ENCODE measurements at places on chromosomes 7 and 10.

GRCh38 chr10:131843881-131844284 is 56.9 kb upstream of the PPP2R2D start:
- DNase-seq: no peak

DNA sequence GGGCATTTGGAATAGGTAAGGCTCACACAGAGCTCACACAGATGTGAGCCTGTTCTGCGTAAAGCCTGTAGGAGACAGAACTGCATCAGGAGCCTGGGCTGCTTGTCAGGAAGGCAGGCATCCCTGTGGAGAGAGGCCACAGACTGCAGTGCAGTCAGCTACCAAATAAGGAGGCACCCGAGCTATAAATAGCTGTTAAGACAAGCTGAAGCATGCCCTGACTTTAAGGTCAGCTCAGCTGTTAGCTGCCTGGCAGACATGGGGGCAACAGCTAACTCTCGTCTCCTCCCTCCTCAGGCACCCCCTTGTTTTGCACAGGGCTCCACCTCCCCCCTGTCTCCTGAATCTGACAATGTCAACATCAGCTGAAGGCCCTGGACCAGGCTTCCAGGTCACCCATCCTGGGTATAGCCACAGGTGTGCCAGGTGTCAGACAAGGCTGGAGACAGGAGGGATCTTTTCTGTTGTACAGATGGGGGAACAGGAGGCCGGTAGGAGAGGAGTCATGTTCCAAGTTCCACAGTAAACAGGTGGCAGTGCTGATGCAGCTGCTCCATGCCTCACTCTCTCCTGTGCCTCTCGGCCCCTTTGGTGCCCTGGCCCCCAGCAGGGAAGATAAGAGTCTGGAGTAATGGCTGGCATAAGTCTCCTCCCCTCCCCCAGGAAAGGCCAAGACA is 27.6 kb upstream of the MKRN1 start:
- no peak for DNase-seq

DNA sequence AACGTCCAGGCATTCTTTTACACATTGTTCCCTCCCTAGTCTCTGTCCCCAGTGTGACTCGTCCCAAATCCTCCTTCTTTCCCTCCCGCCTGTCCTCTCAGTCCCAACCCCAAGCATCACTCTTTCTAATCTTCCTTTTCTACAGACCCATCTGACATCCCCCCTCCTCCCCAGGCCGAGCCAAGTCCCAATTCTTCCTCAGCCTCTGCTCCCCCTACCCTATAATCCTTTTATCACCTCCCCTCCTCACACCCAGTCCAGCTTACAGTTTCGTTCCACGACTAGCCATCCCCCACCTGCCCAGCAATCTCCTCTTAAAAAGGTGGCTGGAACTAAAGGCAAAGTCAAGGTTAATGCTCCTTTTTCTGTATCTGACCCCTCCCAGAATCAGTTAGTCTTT is 95.1 kb downstream of the MACC1 start:
- DNase-seq: no peak

GRCh38 chr7:119283353-119283752 is 989.6 kb upstream of the KCND2 start:
- no peak for DNase-seq

GRCh38 chr7:157032128-157032527 is 21.7 kb upstream of the MNX1 start:
- no peak for DNase-seq

DNA sequence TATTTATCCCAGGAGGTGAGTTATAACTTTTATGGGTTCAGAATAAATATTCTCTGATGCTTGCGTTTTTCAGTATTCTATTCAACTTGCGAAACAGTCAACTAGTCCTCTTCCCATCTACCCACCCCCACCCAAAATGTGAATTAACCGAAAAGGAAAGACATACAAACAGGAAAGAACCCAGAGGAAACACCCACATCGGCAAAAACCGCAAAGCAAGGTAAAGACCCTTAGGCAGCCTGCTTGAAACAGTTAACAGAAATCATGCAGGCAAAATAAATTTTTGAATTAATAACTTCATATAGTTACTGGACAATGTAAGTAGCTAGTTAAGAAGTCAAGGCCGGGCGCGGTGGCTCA is 5.4 kb downstream of the ZC3HAV1 start:
- DNase-seq: peak; percentile 6

DNA sequence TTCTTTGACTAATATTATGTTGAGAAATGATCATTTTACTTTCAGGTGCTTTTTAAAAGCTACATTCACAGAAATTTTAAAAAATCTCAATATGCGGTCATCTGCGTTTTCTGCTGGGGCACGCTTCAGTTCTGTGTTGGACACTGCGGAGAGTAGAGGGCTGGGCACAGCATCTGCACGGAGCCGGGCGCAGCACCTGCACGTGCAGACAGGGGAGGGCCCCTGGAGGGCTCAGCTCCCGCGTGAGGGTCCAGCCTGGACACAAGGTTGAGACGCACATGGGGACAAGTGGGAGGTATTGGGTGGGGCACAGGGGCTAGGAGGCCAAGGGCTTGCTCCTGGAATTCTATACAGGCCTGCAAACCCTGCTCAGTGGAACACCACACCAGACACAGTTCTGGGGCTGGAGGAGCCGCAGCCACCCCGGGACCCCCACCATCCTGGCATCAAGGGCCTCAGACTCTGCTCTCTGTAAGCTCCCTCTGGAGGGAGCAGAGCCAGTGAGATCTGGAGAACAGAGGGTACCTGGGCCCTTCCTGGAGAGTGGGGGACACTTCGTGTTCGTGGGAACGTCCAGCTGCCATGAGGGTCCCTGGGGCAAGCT is 20.4 kb upstream of the FAM20C start:
- DNase-seq: no peak

GRCh38 chr10:103780242-103781149 is 74.9 kb downstream of the SH3PXD2A start:
- no peak for DNase-seq

DNA sequence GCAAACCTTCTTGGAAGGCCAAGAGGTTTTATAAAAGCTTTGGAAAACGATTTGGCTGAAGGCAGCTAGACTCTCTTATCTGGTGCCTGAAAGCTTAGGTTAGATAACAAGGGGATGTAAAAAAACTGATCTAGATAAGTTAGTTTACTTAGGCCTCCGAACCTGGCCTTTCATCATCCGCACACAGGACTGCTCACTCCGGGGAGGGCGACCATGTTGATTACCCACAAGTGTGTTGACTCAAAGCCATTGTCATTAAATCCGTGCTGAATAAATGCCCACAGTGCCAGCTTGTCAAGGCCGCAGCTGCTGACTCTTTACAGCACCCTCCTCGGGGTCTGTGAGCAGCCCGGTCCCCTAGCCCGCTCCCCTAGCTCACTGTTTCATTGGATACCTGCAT is 112.3 kb downstream of the ZFAND4 start:
- DNase-seq: no peak

GRCh38 chr7:124031919-124032318 is 948 bp downstream of the TMEM229A start:
- no peak for DNase-seq

DNA sequence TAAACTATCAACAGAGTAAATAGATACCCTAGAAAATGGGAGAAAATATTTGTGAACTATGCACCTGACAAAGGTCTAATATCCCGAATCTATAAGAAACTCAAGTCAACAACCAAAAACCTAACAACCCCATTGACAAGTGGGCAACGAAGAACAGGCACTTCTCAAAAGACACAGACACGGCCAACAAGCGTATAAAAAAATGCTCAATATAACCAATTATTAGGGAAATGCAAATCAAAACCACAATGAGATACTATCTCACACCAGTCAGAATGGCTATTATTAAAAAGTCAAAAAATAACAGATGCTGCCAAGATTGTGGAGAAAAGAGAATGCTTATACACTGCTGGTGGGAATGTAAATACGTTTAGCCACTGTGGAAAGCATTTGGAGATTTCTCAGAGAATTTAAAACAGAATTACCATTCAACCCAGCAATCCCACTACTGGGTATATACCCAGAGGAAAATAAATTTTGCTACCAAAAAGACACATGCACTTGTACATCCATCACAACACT is 63.2 kb upstream of the CAV2 start:
- no peak for DNase-seq

DNA sequence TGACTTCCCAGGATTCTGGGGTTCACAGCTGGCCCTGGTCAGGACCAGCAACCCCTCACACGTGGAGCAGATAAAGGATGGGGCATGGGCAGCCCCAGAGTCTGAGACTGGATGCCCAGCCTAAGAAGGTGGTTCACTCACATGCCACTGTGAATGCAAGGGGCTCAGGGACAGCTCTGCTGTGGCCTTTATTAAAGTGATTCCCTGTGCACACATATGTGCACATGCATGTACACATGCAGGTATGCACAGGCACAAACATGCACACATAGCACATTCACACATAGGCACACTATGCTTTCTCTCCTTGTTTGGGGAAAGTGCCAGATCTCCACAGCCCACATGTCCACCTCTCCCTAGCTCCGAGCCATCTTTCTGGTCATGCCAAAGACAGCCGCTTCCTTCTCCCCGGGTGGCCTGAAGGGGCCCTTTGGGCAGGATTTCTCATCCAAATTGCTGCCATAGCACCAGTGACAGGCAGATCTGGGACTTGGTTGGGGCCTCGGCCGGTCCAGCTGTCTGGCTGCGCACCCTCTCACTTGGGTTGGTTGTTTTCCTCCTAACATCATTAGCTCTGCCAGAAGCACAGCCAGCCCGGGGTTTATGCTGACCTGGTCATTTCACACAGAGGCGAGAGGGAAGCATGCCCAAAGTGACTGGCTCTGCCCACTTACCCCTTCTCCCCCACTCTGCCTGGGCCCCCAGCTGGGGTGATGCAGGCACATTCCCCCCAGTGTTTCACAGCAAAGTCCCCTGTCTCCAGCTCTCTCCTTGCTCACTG is 1.4 kb downstream of the GCK start:
- no peak for DNase-seq

GRCh38 chr7:16398146-16399017 is 23.0 kb downstream of the CRPPA start:
- DNase-seq: no peak

GRCh38 chr10:46517541-46517940 is 38.9 kb downstream of the GPRIN2 start:
- no peak for DNase-seq

GRCh38 chr7:13282377-13282980 is 595.0 kb downstream of the ARL4A start:
- DNase-seq: peak; percentile 61

DNA sequence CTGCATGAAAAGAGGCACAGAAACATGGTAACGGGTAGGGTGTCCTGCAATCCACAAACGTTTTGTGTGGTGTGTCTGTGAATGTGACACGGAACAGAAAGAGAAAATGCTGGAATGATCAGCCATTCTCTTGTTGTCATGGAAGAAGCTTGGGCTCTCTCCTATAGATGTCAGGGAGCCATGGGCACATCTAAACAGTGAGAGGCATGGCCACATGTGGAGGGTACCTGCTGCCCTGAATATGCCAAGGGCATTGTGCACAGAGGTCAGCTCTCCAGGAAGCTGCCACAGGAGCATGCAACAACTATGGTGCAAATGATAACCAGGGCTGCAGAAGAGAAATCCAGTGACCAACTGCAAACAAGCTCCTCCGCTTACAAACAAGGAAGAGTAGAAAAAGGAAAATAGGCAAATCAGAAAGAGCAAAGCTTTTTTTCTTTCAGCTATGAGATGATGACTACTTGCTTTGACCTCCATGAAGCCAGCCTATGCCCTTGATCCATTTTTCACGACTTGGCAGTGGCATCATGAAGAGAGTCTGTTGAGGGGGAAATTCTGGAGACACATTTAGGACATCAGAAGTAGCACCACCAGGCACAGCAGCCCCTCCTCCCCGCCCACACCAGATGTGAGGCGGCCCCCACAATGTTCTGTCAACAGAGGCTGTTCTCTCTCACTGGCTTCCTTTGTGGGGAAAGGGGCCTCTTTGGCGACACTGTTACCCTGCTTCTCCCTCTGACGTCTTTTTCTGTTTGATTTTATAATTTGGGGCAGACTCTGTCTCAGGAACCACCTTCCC is 4.8 kb upstream of the PDE1C start:
- peak; percentile 85 for DNase-seq

GRCh38 chr7:68537051-68537773 is 1061.1 kb upstream of the AUTS2 start:
- DNase-seq: no peak

- DNase-seq: no peak
Observed at GRCh38 chr7:27922907-27923641, 183.1 kb downstream of the TAX1BP1 start.

DNA sequence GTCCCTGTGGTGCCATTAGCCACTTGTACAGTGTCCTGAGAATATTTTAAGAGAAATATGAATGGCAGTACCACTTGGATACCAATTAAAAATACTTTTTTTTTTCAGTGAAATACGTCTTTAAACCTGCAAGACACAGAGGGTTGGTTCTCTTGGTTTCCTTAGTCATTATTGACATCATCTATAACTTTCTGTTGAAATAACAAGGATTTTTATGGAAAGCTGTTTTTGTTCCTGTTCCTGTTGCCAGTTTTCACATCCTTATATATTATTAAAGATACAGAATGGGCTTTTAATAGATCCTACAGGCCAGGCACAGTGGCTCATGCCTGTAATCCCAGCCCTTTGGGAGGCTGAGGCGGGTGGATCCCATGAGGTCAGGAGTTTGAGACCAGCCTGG is 579.9 kb downstream of the AUTS2 start:
- DNase-seq: no peak

DNA sequence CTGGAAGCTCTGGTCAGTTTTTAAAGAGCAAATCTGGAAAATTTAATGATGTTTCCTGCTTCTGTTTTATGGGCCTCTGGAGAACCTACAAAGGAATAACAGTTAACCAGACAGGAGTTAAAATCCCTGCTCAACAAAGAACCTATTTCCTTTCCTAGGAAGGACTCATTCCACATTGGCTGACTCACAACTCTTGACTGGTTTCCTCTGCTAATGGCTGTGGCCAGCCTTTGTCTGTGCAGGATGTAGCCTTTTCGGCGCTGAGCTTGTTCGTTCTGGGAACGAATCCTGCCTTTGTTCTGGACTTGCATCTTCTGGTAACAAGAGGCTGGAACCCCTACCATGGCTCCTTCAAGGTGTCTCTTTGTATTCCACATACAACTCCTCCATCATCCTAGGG is 112.8 kb upstream of the PDCD4 start:
- no peak for DNase-seq

GRCh38 chr7:23356726-23357125 is 57.6 kb downstream of the MALSU1 start:
- DNase-seq: no peak

Data from pons (tissue), 1 donor.